ENCODE measurements at places on chromosomes 1 and 21.

- DNase-seq, result no peak
Observed at GRCh38 chr1:74650561-74650960, 23.0 kb downstream of the ERICH3 start.

- DNase-seq, result no peak
Observed at GRCh38 chr21:37451446-37451845, 84.9 kb downstream of the DYRK1A start.

GRCh38 chr1:191151321-191151807 is 673.7 kb upstream of the BRINP3 start:
- no peak for DNase-seq

DNA sequence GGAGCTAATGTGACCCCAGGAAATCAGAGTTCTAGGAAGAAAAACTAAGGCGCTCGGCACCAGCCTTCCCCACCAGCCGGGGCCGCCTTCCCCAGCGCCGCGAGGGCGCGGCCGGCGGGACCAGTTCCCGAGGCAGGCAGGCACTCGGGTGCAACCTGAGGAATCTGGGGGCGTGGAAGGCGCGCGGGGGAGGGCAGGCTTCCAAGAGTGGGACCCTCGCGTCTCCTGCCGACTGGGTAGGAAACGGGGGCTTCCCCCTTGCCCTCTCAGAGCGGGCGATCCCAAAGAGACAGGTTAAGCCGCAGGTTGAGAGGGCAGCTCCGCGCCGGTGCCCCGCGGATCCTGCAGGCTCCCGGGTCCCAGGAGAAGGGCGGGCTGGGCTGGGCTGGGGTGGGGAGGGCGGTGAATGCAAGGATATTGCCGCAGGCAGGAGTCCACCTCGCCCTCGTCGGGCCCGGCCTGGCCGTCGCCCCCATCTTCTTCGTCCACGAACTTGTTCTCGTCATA is 431 bp downstream of the ARPC5 start:
- DNase-seq, result no peak

GRCh38 chr1:53237638-53238037 is 680 bp downstream of the MAGOH start:
- DNase-seq, result no peak

DNA sequence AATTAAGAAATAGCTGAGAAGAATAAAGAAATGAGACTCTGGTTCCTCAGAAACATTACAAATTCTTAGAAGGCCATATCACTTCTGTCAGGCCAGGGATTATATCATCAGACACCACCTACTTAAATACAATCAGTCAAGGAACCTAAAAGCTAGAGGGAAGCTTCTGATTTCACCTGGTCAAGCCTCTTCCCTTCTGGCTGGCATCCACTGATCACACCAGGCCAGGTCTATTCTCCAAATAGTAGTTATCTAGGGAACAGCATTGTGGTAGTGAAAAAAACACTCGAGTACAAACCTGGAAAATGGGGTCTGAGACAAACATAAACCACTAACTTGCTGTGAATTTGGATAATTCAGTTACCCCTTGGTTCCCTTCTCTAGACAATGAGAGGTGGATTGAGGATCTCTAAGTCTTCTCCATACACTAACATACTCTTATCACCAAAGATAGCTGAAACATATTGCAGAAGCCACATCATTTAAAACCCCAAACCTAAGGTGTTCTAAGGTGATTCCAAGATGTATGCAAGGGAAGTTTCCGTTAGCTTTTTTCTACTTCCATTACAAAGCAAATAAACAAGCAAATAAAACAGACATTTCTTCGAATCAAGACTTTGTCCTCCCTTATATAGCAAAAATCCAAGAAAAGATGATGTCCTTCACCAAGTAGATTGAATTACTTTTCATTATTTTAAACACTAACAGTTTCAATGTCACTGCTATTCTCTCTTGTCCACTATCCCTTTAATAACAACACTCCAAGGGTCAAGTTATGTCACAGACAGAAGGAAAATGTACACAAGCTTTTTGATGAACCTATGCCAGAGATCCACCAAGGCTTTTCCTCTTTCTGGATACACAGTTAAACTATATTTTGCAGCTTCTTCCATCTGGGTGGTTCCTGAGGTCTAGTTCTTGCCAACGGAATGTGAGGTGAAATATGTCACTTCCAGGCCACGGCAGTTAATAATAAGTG is 212.9 kb downstream of the KCNH1 start:
- DNase-seq, result no peak

All from CD4-positive, alpha-beta T cell treated with Interleukin-12 subunit alpha and Interleukin-12 subunit beta, for 1 hour (primary cell).